HCEC 1CT (cell line): ENCODE measurements at places on chromosomes 6 and 20.

DNA sequence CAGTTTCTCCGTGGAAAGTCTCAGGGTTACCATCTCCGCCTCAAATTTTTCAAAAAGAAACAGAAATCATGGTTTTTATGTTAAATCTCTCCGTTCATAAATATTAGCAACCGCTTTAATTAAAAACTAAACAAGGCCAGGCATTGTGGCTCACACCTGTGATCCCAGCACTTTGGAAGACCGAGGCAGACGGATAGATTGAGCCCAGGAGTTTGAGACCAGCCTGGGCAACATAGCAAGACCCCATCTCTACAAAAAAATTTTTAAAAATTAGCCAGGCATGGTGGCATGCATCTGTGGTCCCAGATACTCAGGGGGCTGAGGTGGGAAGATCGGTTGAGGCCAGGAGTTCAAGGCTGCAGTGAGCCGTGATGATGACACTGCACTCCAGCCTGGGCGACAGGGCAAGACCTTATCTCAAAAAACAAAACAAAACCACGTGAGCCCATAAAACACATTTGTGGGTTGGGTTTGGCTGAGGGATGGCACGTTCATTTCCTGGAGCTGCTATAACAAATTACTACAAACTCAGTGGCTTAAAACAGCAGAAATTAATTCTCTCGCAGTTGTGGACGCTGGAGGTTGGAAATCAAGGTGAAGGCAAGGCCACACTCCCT is 223.2 kb downstream of the ZNF217 start:
- no peak for DNase-seq

- DNase-seq = peak; percentile 56
Observed at GRCh38 chr6:139452148-139452876, 77.9 kb upstream of the CITED2 start.

- DNase-seq = no peak
Observed at GRCh38 chr6:111866857-111867256, 6.4 kb downstream of the FYN start.

DNA sequence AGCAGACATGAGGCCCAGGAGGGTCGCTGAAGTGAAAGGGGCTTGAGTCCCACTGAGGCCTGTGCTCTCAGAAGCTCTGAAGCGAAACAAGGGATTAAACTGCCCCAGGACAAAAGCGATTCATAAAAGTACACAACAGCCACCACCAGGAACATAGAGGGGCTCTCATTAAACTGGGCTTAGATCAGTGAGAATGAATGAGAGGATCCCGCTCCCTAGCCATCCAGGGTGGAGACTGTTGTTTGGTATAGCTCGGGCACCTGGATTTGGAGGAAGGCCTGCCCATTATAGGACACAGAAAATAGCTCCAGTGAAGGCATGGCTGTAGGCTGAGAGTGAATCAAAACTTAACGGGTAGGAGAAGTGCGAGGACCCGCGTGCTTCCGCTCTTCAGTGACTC is 91.6 kb upstream of the TAB2 start:
- DNase-seq = no peak

- no peak for DNase-seq
Observed at GRCh38 chr20:42634156-42634555, 555.5 kb downstream of the PTPRT start.

DNA sequence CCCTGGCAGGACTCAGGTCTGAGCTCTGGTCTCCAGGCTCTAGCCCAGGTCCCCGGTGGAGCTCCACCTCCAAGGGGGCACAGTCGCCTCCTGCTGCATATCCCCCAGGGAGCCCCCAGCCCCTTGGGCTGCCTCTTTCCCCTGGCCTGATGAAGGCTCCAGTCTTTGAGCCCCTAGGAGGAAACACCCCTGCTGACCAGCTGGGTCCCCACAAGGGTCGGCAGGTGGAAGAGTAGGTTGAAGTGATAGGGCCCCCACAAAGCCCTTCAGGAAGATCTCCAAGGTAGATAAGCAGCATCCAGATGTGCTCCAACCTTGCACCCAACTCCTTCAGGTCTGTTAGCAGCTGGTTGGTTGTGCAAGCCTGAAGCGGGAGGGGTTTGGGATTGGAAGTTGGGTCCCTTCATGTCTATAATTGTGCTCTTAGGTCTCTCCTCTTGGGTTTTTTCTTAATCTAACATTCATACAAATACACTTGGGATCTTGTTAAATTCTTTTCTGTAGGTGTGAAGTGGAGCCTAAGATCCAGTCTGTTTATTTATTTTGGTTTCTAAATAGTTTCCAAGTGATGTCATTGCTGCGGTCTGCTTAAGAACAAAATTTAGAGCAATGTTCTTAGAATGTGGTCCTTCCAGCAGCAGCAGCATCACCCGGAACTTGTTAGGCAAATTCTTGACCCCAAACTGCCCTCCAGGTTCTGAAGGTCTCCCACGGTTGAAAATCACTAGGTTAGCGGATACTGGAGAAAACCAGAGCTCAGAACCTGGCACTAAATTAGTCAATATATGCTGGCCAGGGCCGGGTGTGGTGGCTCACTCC is 5.1 kb downstream of the UBE2C start:
- DNase-seq = peak; percentile 87
